Occipital lobe (tissue), 3 donors: ENCODE measurements at places on chromosomes 1 and 21. TPM values are rescaled to one million over a fixed set of nuclear protein-coding genes. Genes with fewer than 3 reads are reported as not detected.

CAMK2N1 gene
- 77.2 TPM for total RNA-seq

PCBP3 gene
- total RNA-seq: 5.5 TPM

PCP4L1 gene
- total RNA-seq: 3.1 TPM

CRP gene
- total RNA-seq: 0.31 TPM

USH2A gene
- total RNA-seq: 1.1 TPM

AMY2A gene
- not detected for total RNA-seq

PLPP3 gene
- total RNA-seq: 36.5 TPM

AMY1B gene
- not detected for total RNA-seq
